LoVo (cell line): ENCODE measurements at places on chromosomes 13 and 19.

DNA sequence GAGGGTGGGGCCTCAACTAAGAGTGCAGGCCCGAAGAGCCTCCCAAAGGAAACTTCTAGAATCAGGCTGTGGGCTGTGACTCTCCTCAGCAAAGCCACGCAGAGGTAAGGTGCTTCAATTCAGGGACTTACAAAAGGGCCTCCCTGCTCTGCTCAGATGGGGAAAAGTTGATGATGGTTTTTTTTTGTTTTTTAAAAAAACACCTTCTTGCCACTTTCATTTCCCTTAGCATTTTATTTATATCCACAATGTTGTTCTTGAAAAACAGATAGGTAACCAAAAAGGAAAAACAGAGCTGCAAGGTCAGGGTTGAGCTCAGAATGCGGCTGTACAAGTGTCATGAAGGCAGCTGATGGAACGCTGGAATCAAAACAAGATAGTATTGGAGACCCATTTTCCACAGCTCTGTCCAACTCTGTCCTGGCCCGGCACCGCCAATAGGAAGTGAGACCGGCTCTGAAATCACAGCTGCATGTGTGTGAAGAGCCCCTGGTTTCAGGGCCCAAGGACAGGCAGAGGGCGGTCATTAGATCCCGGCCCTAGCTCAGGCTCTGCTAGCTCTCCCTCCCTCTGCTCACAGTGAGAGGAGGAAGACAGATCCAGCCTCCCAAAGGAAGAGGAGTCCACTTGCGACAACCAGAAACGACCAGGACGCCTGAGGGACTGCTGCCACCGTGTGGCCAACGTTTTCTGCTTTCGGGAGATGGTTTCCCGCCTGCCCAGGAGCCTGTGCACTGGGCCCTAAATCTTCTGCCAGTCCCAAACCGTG, 58.3 kb downstream of the KLF2 start:
- peak; percentile 13 for DNase-seq

DNA sequence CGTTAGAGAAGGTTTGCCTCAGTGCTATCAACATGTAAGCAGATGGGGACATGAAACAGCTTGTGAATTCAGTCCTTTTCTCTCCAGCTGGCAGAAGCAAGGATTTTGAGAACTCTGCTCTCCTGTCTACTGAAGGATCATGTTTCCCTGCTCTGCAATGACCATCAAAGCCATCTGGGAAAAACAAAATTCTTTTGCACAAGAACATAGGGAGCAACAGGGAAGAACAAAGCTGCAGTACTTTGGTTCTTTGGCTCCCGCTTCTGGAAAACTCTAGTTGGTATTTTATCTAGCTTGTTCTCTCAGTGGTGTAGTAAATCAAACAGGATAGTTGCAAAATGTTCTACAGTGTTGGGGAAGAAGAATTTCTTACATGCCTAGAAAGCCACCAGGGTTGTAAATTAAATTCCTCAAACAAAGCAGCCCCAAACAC, 270.4 kb downstream of the ENOX1 start:
- no peak for DNase-seq

DNA sequence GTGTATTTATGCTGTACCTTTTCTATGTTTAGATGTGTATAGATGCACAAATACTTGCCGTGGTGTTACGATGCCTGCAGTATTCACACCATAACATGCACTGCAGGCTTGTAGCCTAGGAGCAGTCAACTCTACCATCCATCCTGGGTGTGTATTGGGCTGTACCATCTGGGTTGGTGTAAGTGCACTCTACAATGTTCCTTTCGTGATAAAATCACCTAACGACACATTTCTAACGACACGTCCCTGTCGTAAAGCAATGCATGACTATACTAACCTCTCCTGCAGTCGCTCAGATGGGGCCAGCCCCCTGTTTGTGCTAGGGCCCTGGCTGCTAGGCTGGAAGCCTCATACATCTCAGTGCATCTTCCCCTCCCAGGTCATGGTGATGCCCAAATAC, 18.4 kb downstream of the CD177 start:
- no peak for DNase-seq

- DNase-seq, result no peak
Measured at GRCh38 chr13:107203146-107203847, 635.4 kb upstream of the ARGLU1 start.

DNA sequence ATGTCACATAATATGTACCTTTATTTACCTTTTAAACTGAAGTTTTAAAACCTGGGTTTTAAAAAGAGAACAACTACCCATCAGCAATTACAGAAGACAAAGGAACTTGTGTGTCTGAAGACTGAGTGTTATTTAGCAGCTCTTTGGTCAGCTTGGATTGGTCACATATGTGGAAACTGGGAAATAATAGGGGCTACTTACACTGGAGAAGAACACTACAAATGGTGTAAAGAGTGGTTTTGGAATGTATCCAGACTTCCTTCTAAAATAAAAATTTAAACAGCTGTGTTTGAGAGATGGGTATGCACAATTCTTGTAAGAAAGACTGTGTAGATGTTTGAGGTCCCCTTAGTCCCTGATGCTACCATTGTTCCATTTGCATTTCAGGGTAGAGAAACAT, 13.3 kb downstream of the TNFRSF19 start:
- no peak for DNase-seq

DNA sequence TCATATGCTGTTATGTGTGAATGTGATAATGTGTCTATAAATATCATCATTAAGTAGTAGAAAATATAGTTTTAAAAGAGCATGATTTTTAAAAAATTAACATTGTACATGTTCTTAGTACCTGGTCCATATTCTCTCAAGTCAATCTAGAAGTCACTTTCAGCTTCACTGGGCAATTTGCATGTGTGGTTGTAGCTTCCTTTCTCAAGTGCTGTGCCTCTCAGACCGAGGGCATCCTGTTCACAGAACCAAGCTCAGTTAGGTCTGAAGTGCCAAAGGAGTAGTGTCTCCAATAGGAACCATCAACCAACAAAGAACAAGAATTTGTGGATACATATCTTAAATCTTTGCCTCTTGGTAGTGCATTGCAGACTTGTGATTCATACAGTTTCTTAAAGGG, 541.8 kb upstream of the SLC10A2 start:
- DNase-seq, result no peak

- DNase-seq, result peak; percentile 81
Measured at GRCh38 chr19:49680421-49681351, 3.6 kb downstream of the PRMT1 start.

- no peak for DNase-seq
Measured at GRCh38 chr13:85616275-85616674, 182.9 kb downstream of the SLITRK6 start.

GRCh38 chr19:18053576-18054219, 33.0 kb downstream of the IL12RB1 start:
- DNase-seq, result no peak

DNA sequence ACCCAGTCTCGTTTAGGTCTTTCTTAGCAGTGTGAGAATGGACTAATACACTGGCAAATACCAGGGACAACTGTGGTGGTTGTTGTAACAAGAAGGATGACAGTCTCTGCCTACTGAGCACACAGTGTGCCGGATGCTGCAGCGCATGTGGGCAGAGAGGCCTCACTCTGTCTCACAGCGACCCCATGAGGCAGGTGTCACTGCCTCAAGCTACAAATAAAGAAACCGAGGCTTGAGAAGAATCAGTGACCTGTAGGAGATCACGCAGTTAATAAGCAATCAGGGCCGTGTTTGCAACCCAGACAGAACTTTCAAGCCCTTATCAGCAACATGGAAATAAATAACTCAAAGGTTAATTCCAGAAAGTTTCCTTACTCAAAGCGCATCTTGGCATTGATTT, 40.5 kb upstream of the GAS6 start:
- no peak for DNase-seq

DNA sequence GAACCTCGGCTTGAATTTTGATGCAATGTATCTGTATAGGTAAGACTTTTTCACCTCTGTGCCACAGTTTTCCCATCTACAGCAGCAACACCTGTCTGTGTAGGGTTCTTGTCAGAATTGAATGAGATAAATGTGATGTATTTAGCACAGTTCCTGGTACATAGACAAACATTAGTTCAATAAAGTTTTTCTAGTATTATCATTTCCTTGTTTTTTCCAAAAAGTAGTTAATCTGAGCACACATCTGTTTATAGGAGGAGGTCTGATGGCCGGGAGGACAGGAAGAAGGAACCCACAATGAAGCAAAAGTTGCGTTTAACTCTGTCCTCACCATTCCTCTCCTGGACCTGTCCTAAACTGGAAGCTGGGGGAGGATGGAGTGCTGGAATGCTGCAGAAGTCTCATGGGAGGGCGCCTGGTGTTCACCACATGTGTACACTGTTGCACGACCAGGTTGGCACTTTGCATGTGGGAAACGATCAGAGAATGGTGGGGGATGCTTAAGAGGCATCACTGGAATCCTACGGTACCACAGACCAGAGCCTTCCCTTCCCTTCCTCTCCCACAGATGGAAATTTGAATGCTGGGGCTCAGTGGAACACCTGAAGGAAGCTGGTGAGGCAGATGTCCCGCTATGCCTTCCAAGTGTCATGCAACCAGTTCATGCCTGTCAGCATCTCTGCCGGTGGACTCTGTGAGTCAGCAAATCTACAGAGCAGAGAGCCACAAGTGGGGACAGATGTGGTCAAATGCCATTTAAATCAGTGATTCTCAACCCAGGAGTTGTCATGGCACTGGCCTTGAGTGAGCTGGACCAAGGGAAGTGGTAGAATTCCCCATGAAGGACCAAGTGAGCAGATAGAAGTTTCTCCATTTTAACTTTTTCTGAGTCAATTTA, 315.6 kb downstream of the DLEU7 start:
- no peak for DNase-seq

DNA sequence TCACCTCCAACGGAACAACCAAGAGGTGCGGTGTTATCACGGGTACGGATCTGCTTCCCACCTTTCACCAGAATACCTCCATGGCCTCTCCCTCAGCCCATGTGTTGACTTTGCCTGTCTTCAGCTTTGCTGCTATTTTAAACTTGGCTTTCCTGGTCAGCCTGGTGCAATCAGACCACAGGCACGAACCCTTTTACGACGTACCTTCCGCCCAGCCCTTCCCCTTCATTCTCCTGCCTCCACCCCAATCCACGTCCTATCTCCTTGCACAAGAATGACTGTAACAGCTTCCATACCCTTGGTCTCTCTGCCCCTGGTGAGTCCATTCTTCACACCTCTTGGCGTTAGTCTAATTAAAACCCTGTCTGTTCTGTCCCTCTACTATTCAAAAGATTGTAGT, 431.7 kb downstream of the EFNB2 start:
- DNase-seq, result peak; percentile 92

DNA sequence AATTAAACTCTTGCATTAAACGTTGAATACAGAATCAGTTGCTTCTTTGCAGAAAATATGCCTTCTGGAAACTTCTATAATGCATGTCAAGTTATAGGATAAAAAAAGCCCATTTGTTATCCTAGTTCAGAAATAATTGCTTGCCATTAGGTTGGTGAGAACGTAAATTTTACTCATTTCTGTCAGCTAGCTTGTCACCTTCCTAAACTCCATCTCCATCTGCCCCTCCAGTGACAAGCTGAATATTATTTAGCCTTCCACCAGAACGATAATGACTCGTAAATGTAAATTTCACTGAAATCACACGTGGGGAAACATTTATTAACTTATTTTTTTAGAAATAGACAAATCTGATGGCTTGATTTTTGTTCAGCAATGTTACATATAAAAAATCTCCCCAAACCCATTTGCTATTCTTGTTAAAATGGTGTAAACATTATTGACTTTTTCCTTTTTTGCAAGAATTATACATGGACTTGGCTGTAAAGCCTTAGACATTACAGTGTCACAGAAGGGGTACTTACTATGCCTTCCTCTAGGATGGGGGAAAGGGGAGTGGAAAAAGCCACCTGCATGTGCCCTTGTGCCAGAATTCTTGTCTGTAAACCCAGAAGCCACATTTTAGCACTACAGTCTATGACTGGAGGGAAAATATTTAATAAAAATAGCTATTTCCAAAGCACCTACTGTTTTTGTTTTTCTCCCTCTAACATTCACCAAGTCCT, 326.8 kb downstream of the OXGR1 start:
- DNase-seq, result no peak

DNA sequence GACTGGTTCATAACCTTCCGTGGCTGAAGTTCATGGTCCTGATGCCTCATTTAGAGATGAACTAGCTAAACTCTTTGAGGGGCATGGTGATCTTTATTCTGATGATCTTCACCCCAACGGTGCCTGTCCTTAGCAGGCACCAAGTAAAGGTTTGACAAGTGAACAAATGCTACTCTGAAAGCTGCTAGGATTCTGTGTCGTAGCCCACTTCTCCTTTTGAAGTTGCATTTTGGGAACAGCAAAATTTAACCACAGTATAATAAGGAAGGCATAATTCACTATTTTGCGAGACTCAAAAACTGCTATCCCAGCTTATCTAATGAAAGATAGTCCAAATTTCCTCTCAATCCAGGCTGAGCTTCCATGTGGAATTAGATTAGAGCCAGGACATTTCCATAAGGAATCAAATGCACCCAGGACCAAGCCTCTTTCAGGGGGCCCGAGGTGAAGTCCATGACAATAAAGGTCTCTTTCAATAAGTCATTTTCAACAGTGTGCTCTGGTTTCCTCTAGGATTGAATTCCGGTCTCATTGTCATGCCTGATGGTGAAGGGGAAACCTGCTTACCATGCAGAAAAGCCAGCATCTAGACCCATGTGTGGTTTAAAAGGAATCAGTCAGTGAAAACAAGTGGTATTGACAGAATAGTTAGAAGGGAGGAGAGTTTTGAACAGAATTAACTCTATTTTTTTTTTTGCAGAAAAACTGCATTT, 23.1 kb downstream of the SIAH3 start:
- DNase-seq, result no peak

GRCh38 chr13:33526718-33527117, 241.2 kb upstream of the STARD13 start:
- no peak for DNase-seq

DNA sequence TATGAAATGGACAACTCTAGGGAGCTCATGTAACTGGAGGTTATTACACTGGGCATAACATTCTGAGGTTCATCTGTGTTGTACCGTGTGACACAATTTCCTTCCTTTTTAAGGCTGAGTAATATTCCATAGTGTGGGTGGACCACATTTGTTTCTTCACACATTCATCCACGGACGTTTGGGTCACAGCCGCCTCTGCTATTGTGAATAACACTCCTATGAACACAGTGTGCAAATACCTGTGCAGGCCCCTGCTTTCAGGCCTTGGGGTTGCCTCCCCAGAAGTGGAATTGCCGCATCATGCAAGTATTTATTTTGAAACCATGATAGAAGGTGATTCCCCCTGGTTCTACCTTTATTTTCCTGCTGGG, 63.4 kb upstream of the MCF2L start:
- DNase-seq, result no peak
